ENCODE measurements at places on chromosomes 7 and 10. TPM values are rescaled to one million over a fixed set of nuclear protein-coding genes. Genes with fewer than 3 reads are reported as not detected.

The ADAP1 gene
- total RNA-seq = 65.6 TPM

DNA sequence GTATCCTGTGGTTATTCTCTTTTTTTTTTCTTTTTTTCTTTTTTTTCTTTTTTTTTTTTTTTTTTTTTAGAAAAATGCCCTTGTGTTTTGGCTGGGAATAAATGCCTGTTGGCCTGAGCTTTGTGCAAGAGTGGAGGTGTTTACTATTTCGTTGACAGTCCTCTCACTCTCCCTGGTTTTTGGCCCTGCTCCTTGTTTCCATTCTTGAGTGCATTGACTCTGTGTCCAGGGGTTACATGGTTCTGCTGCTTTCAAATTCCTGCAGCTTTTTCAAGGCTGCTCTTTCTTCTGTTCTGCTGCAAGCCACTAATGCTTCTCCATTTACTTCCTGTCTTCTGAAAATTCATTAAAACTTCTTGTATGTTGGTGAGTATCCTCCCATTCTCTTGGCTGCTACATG is 59.7 kb upstream of the TBX20 start:
- no peak for DNase-seq

DNA sequence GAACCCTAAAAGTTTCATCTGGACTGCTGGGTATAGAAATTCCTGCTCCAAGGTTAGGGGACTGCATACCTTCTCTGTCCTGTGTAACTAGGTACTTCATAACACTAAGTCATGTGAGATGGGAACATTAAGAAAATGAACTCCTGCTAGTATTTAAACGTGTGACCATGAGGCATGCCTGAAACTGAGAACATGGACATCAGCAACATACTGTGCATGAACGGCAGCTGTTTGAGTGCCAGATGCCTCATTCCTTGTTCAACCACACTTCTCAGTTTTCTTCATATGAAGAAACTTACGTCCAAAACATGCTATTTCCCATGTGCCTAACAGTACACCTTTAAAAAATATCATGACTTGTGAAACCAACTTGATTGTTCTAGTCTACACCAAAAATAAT is 88.5 kb downstream of the CREM start:
- DNase-seq = no peak

- DNase-seq = peak; percentile 17
These were observed 101.6 kb downstream of the NKX6-2 start for GRCh38 chr10:132684164-132684891.

The DLX6 gene
- total RNA-seq = 3.9 TPM

The AGR2 gene
- total RNA-seq = 343 TPM

The FOXP2 gene
- total RNA-seq = not detected

GRCh38 chr10:44042075-44042770 is 342.7 kb downstream of the CXCL12 start:
- no peak for DNase-seq

GRCh38 chr7:55021053-55021452 is 2.2 kb downstream of the EGFR start:
- DNase-seq = no peak

- DNase-seq = peak; percentile 44
These were observed 20.3 kb upstream of the HYAL4 start for GRCh38 chr7:123824754-123825067.

DNA sequence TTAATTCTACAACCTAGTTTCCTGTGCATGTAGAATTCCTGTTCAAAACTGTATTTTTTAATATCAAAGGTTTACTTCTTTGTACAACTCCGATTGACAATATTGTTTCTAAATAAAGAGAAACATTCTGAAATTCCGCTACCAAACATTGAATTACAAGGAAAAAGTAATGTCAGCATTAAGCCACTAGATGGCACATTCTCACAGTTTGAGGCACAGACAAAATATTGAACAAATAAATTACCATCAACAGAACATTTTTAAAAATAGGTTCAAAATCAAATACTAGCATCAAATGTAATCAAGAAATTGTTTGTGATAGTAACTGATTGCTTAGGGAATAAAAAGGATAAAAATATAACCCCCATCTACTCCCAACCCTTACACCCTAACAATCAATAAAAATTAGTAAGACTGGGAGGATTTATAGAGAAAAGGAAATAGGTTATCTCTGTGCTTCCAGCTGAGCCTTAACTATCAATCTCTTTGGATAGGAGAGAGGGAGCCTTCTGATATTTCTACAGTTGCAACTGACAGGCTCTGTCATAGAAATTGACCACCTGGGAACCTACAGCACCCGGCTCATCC is 86.6 kb upstream of the C7orf33 start:
- DNase-seq = no peak

The SNX10 gene
- 7.6 TPM for total RNA-seq

DNA sequence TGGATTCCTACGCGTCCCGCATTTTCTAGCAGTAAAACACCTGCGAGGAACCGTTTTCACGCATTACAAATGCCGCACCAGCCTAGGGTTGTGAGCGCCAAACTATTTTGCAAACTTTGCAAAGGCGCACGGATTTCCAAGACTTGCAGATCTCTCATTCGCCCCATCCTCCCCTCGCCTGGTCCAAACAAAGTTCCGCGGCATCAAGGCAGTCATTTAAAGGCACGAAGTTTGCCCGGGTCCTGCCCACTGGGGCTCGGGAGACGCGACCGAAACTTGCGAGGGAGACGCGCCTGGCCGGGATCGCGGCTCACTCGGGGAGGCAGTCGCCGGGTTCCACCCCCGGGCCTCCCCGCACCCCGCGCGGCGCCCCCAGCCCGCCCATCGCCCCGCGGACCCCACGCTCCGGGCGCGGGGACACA is 613 bp downstream of the USP6NL start:
- peak; percentile 48 for DNase-seq

GRCh38 chr7:108380517-108380916 is 75.7 kb downstream of the NRCAM start:
- no peak for DNase-seq

GRCh38 chr7:131649003-131649541 is 92.6 kb upstream of the PODXL start:
- peak; percentile 70 for DNase-seq

DNA sequence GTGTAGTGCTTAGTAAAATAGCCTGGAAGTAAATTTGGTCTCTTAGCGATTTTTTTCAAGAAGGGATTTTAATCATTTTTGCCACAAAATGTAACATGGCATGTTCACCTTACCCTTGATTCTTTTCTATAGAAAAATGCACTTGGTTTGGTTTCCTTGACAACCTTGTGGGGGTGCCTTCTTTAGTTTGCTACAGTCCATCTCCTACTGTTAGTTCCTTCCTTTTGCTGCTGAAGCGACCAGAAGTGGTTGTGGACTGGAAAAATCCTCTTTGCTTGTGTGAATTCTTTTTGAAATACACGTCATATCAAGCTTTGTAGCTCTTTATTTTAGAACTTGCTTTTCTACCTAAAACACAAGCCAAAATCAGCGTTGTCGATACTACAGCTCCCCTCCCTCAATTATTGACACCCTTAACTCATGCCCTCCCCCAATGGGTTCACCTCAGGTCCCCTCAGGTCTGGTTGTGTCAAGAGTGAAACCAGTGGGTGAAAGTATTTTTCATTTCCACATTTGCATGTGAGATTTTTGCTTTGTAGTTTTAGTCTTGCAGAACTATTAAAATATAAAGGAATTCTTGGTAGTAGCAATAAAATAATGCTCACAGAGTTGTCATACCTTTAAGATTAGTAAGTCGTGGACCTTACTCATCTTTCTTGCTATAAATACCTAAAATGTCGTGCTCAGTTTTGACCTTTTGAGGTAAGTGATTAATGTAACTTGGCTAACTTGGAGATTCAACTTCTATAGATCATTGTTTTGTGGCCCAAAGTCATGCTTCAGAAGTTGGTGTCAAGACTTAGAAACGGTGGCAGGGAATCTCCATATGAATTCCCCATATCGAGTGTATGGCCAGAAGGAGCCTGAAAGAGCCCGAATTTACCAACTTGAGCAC is 1.5 kb downstream of the ACTR3B start:
- DNase-seq = no peak

All from Caco-2 (cell line).